ENCODE measurements at places on chromosomes 2 and 18. TPM values are rescaled to one million over a fixed set of nuclear protein-coding genes. Genes with fewer than 3 reads are reported as not detected.

The PLGLB2 gene
- total RNA-seq: 1.6 TPM

GRCh38 chr18:55753643-55754263 lies 165.8 kb upstream of the TCF4 start:
- peak; percentile 28 for DNase-seq

- peak; percentile 93 for DNase-seq
Observed at GRCh38 chr2:38720613-38721241, 30.4 kb downstream of the SRSF7 start.

- no peak for DNase-seq
Observed at GRCh38 chr2:166044853-166045483, 82.9 kb downstream of the SCN1A start.

GRCh38 chr18:9293948-9294347 lies 40.6 kb upstream of the TWSG1 start:
- DNase-seq: no peak

DNA sequence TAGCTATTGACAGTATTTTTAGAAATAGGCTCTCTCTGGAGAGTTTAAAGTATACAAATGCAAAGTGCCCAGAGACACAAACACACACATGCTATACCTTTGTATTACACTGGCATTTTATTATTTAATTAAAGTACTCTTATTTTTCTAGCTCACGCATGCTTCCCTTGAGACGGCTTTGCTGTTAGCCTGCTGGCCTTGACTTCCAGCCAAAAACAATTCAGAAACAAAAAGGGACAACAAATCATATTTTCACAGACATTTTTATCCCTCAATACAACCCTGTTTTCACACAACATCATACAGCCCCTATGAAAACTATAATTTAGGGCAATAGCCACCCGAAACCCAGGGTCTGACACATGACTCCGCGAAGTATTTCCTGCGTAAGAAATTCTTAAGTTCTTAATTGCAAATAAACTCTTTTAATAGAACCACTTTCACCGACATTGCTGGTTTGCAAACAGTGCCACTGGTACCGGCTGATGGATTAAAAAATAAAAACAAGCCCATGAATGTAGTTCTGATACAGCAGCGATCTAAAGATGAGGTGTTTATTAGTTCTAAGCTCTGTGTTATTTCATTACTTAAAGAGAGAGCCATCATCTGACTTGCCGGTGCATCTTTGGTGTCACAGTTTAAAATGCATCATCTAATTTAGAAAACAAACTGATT lies 185.1 kb downstream of the TCF4 start:
- DNase-seq: peak; percentile 48

Data from fibroblast of villous mesenchyme (primary cell).